ENCODE measurements at places on chromosomes 5 and 9.

DNA sequence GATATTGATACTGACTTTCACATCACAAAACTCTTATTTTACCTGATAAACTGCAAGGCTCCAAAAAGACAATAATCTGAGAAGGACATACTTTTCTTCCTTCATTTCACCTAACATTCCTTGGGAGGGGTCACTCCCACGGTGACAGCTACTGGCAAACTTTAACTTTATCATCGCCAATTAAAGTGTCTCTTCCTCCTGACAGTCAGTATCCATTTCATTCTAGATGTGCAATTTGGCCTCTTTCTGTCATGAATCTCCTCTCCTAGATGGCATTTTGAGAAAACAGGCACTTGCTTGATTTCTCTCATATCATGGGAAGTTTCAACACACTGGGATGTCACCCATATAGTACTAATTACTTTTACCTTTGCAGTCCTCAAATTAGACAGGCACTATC, 413.5 kb upstream of the CCNG1 start:
- no peak for DNase-seq

DNA sequence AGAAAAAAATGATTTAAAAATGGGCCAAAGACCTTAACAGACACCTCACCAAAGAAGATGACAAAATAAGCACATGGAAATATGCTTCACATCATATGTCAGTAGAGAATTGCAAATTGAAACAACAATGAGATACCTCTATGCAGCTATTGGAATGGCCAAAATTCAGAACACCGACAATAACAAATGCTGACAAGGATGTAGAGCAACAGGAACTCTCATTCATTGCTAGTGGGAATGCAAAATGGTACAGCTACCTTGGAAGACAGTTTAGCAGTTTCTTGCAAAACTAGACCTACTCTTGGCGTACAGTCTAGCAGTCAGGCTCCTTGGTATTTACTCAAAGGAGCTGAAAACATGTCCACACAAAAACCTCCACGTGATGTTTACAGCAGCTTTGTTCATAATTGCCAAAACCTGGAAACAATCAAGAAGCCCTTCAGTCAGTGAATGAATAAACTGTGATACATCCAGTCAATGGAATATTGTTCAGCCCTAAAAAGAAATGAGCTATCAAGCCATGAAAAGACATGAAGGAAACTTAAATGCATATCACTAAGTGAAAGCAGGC, 10.5 kb upstream of the MVB12B start:
- no peak for DNase-seq

- no peak for DNase-seq
Measured at GRCh38 chr9:130728721-130729120, 35.1 kb downstream of the EXOSC2 start.

GRCh38 chr9:130239741-130240241, 25.8 kb upstream of the HMCN2 start:
- no peak for DNase-seq

GRCh38 chr9:34701023-34701768, 8.7 kb downstream of the CCL21 start:
- DNase-seq = peak; percentile 86

- DNase-seq = peak; percentile 41
Measured at GRCh38 chr5:58133631-58134296, 326.1 kb downstream of the PLK2 start.

DNA sequence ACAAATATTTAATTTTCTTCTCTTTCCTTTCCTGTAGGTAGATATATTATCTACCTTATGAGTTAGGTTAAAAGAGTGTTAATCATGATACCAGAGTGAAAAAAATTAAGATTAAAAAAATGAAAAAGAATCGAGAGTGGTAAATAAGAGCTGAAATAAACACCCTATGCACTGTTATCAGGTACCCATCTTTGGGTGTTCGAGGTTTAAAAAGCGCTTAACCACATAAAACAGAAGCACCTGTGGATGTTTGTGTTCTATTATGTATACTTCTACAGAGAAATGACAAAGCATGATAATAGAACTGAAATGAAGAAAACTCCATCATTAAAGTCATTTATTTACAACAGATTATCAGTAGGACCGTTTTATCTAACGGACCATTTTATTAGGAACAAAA, 25.7 kb upstream of the GCNT4 start:
- no peak for DNase-seq

GRCh38 chr9:93087971-93088655, 7.9 kb upstream of the CARD19 start:
- peak; percentile 5 for DNase-seq

DNA sequence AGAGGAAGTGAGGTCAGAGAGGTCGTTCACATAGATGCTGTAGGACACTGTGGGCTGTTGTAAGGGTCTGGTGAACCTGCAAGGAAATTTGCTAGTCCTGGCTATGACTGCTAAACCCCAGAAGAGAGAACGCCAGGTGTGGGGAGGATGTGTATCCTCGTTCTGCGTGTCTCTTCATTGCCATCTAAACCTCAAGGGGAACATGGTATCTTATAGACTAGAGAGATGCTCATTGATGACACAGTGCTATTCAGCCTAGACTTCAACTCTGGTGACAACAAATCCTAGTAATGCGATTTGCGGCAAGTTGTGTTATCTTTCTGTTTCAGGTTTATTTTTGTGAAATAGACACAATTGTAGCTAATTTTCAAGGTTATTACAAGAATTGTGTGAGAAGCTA, 140.2 kb downstream of the ADAMTSL1 start:
- no peak for DNase-seq

GRCh38 chr9:88927510-88927909, 63.8 kb upstream of the S1PR3 start:
- DNase-seq = no peak

GRCh38 chr5:24444414-24444813, 200.4 kb downstream of the CDH10 start:
- no peak for DNase-seq

DNA sequence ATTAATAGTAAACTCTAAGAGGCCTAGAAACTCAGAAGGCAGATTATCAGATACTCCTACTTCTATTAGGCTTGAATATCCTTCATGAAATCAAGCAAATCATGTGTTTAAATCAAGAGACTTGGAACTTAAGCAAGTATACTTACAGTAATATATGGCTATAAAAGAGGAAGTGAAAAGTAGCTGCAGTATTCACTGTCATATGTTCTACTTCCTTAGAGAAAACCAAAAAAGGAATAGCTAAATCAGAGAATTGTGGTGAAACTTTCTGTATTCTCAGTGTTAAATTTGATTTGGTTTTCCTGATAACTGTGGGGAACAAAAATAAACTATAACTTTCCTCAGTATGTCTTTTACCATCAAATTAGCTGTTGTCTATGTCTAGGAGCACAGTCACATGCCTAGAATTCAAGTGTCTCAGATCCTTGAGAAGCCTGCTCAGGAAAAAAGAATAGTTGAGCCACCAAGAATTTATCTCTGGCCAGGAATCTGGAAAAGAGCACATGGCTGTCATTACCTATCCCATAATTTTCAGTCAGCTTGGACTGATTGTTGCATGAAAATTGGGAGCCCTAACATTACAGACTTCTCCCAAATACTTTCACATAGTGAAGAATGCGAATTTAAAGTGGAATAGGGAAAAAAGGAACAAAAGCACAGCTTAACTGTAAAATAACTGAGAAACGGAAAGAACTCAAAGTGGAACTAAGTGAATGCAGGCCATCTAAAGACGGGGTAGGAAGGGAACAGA, 1.7 kb downstream of the FKBP15 start:
- no peak for DNase-seq

DNA sequence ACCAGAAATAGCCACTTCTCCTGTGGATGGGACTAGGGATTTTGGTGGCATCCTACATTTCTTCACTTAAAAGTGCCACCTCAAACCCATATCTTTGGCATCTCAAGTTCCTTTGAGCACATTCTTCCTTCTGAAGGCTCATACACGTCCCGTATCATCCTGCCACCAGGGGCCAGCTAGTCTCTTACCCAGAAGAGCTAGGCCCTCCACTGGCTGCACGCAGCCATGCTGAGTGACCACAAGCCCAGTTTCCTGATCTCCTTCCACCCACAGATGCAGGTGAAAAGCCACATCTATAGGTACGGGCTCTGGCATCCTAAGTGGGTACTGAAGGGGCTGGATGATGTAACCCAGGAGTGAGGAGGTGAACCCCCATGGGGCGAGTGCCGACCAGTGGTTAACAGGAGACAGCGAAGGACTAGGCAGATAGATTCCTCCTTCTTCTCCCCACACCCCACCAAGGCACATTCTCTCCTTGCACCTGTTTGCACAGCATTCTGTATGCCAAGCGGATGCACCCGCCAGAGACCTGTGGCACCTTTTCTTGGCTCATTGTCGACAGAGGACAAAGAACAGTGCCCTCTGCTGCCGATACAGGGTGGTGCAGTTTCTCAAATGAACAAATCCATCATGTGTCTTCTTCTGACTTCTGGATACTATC, 14.4 kb upstream of the SCGB3A1 start:
- DNase-seq = peak; percentile 74

- no peak for DNase-seq
Measured at GRCh38 chr9:4883326-4883873, 90.7 kb downstream of the RCL1 start.

DNA sequence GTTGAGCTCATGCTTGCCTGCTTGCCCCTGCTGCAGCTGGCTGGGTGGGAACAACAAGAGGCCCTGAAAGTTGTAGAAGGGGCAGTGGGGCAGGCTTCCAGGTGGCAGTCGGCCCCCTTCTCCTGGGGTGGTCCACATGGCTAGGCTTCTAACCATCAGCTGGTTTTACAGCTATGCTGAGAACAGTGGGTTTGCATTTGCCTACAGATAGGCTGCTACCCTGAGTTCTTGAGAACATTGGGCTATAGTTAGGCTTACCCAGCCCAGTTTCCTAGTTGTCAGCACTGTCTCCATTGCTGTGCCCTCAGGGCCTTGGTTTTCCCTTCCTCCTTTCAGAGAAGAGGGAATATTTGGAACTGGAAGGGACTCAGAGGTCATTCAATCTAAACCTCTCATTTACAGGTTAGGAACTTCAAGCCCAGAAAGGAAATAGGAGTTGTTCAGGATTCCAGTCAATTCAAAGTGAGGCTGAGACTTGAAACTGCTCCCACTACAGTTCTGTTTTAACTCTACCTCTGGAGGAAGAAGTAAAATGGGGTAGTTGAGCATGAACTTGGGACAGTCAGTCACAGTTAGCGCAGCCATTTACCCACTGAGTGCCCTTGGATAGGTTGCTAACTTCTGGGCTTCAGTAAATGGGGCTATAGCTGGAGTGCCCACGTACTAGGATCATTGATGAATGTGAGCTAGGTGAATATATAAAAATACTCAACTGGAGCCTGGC, 11.5 kb downstream of the LARP1 start:
- DNase-seq = no peak

DNA sequence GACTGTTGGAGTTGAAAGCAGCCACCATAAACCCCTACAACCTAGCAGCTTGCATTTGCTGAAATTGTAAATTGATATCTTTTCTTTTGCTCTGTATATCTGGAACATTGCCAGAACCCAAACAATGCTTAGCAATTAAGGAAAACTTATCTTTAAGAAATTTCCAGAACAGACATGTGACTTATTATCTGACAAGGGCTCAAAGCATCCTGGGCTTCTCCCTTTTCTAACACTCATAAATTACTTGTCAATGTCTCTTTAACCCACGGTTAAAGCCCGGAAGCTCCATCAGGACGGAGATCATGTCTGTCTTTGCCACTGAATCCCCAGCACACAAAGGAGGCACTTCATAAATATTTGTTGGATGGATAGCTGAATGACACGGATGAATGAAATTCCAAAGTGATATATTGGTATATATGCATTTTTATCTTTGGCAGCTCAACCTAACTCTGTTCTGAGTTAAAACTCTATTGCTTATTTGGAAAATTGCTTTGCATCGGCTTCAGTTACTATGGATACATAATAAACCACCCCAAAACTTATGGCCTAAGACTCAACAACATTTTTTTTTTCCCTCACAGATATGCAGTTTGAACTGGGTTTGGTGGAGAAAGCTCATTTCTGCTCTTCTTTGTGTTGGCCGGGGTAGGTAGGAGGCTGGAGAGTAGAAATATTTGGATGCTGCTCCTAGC, 103.1 kb upstream of the CLINT1 start:
- peak; percentile 52 for DNase-seq

DNA sequence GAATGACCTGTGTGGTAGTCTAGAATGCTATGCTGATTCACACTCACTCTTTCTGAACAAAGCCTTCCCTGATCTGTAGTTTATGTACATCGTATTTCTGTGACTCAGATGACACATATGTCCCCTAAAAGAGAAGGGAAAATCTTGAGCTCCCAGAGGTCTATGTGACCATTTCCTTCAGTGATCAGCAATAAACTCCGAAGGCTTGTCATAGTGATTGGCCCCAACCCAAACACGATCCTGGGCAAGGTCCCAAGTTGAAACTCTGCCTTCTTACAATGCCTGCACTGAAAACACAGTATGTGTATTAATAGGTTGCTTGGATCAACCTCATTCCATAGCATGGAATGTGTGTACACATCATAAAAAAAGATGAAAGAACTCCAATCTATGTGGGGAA, 685.8 kb downstream of the MAT2B start:
- DNase-seq = no peak

- no peak for DNase-seq
Measured at GRCh38 chr5:10321882-10322281, 14.2 kb upstream of the CMBL start.

DNA sequence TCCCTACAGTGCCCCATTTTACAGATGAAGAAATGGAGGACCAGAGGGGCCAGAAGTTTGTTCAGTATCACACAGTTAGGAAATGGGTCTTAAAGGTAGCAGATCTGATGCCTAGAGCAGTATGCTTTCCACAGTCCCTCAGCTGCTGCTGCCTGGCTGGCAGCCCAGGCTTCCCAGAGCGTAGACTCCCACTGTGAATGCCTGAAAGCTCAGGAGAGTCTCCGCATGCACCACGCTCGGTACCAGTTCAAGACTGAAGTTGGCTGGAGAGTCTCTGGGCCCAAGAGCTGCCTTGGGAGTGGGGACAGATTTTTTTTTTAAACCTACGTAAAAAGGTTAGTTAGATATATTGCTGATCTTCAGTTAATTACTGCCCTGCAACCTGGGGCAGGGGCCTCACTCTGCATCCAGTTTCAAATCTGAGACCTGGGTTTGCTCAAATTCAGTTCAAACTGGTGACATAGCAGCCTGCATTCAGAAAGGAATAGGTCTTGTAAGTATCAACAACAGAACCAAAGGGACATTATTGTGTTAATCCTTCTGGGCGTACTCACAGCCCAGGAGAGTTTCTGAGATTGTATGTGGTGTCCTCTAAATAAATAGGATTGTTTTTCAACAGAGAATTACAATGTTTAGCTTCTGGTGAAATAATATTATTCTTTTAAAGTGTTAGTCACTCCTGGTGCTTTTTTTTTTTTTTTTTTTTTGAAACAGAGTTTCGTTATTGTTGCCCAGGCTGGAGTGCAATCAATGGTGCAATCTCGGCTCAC, 8.3 kb downstream of the NANS start:
- DNase-seq = no peak

DNA sequence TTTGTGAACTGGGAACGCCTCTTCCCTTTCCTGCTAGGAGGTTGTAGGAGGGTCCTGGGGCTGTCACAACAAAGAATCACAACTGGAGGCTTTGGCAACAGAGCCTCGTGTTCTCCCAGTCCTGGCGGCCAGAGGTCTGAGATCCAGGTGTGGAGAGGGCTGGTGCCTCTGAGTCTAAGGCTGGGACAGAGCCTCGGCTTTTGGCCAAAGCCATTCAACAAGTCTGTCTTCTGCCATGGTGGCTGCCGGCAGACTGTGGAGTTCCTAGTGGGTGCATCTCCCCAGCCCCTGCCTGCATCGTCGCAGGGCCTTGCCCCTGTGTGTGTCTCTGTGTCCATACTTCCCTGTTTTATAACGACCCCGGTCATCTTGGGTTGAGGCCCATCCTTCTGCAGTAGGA, 9.5 kb upstream of the IRX4 start:
- DNase-seq = no peak

GRCh38 chr5:141420855-141421488, at the start of gene PCDHGA11:
Gene PCDHGA11, plus strand, starts transcription at chr5:141421051. Its CDS starts 177 bp downstream, at chr5:141421228.
- no peak for DNase-seq

GRCh38 chr9:123401879-123402513, 46.0 kb downstream of the CRB2 start:
- peak; percentile 81 for DNase-seq

Measured in SK-N-SH (cell line).